ENCODE measurements at places on chromosomes 7 and 10. TPM values are rescaled to one million over a fixed set of nuclear protein-coding genes. Genes with fewer than 3 reads are reported as not detected.

Gene ZNF365
- total RNA-seq = 0.76 TPM

Gene TFR2
- total RNA-seq = 5.1 TPM

Gene HOXA1
- not detected for total RNA-seq

Gene TSPAN13
- 81.1 TPM for total RNA-seq

Gene TMEM213
- not detected for total RNA-seq

Gene SSC4D
- 6.1 TPM for total RNA-seq

Gene SLC16A9
- total RNA-seq = 1.2 TPM

Gene HOXA13
- total RNA-seq = not detected

Gene GIMAP8
- total RNA-seq = not detected

Gene PRR15
- total RNA-seq = not detected

Gene WNT8B
- not detected for total RNA-seq

Gene MYH16
- not detected for total RNA-seq

Gene ITGB8
- 19.0 TPM for total RNA-seq

Gene MYL10
- total RNA-seq = not detected

Gene BEND7
- 3.1 TPM for total RNA-seq

Gene GIMAP7
- not detected for total RNA-seq

Gene SNCG
- 431 TPM for total RNA-seq

Gene LRRC18
- total RNA-seq = not detected

Gene CUZD1
- total RNA-seq = 2.4 TPM

Gene HOXA11
- not detected for total RNA-seq

Gene CLIP2
- total RNA-seq = 96.1 TPM

Gene SLC25A13
- total RNA-seq = 48.5 TPM

Gene SPAM1
- not detected for total RNA-seq

Gene BMPER
- 16.2 TPM for total RNA-seq

Gene SHTN1
- 54.8 TPM for total RNA-seq

Gene LRRC17
- 0.34 TPM for total RNA-seq

Gene SLC18A3
- 21.5 TPM for total RNA-seq

Gene PALD1
- 15.5 TPM for total RNA-seq

Gene NANOS1
- 34.0 TPM for total RNA-seq

Gene R3HCC1L
- total RNA-seq = 13.6 TPM

Gene MAPK8
- total RNA-seq = 317 TPM

Gene PRTFDC1
- total RNA-seq = 14.4 TPM

Gene SYT15B
- not detected for total RNA-seq

Gene DMBT1
- total RNA-seq = 0.17 TPM

Gene PAPSS2
- 4.7 TPM for total RNA-seq

Gene TFEC
- not detected for total RNA-seq

Gene ADAMTS14
- 29.8 TPM for total RNA-seq

Gene TAS2R4
- 1.0 TPM for total RNA-seq

Gene FOXP2
- total RNA-seq = 72.1 TPM

Gene CTAGE15
- not detected for total RNA-seq

Gene DOCK4
- total RNA-seq = 60.3 TPM

Gene C7orf33
- total RNA-seq = not detected

Data from glutamatergic neuron (in vitro differentiated cells).